DMS79 treated with DMSO at 0.1 percent for 48 hours (cell line): ENCODE measurements at places on chromosomes 6 and 20.

- DNase-seq = no peak
These were observed 17.3 kb downstream of the GABRR2 start for GRCh38 chr6:89297695-89298351.

DNA sequence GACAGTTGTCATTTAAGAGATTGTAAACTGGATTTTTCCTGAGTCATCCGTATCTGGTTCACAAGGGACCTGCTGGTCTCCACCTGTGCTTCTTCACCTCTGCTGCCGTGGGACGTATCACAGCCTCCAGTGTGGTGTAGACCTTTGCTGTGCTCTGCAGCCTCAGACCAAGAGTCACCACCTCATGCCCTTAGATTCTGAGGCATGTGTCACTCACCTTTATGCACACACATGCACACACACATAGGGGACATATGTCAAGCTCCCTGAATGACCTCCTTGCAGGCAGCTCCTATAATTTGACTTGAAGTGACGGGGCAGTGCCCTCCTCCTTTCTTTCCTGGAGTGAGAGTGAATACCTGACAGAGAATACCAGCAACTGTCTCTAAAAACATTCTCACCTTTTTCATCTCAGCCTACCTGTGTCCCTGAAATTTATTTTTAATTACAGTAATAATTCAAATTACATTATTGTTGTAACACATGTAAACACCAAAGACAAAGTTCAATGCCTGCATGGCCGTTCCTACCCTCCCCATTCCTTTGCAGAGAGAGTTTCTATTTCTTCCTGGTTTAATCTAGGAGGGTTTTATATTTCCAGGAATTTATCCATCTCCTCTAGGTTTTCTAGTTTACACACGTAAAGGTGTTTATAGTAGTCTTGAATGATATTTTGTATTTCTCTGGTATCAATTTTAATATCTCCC is 3.5 kb downstream of the SLC17A4 start:
- DNase-seq = no peak

- DNase-seq = no peak
These were observed 3.0 kb upstream of the TGM2 start for GRCh38 chr20:38167851-38168760.

DNA sequence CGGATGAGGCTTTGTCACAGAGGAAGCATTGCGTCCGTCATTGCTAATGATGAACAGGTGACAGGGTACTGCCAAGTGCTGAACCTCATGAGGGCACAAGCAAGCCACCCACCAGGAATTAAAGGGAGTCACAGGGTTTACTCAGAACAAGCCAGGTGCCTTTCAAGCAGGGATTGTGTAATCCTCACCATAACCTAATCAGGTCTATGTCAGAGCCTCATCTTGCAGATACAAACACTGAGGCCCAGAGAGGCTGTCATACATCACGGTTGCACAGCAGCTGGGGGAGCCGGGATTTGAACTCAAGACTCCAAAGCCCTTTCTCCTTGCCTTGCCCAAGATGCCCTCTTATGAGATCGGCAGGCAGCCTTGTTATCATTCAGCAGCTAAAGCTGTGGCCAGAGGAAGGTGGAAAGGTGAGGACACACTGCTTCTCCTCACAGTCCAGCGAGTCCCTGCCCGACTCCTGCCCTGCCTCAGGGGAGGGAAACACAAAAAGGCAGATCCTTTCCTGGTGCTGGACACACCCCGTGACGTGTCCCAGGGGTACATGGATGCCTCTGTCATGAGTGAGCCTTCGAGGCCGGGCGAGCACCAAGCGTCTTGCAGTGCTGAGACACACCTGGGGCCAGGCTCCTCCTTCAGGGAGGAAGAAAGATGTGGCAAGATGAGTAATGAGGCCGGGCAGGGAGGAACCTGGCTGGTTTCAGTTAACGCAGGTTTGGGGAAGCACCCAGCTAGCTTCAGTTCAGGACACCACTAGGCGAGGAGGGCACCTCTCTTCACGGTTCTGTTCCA is 214.9 kb downstream of the LY86 start:
- DNase-seq = no peak

DNA sequence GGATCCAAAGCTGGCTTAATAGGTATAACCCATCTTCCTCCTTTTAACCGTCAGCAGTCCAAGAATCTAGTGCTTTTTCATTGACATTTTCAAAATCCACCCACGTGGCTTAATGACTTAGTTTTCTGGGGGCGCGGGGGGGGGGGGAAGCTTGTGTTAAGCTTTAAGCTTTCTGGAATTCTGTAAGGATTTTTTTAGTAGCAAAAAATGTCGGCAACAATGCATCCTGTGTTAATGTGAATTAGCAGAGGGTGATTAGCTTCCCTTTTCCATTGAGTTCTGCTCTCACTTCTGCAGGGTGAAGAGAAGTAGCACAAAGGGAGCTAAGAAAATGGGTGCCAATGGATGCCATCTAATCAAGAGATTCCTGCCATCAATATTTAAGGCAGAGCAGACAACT is 348.2 kb downstream of the SAMD5 start:
- DNase-seq = no peak

DNA sequence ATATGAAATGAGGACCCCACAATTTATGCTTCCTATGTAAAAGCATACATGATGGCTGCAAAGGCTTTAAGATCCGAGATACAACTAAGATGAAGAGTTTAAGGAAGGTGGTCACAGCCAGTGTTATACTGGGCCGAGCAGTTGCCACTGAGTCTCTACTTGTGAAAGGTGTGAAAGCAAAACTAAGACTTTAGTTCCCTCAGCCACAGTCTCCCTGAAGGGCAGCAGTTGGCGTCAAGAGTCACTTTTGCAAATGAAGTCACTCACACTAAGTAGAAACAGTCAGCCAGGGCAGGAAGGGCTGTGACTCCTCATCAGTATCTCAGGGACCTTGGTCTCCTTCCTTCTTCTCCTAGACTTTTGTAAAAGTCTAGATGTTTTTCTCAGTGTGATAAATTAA is 191.6 kb upstream of the MCHR2 start:
- no peak for DNase-seq

GRCh38 chr20:308427-309038 is 11.2 kb downstream of the ZCCHC3 start:
- DNase-seq = no peak

DNA sequence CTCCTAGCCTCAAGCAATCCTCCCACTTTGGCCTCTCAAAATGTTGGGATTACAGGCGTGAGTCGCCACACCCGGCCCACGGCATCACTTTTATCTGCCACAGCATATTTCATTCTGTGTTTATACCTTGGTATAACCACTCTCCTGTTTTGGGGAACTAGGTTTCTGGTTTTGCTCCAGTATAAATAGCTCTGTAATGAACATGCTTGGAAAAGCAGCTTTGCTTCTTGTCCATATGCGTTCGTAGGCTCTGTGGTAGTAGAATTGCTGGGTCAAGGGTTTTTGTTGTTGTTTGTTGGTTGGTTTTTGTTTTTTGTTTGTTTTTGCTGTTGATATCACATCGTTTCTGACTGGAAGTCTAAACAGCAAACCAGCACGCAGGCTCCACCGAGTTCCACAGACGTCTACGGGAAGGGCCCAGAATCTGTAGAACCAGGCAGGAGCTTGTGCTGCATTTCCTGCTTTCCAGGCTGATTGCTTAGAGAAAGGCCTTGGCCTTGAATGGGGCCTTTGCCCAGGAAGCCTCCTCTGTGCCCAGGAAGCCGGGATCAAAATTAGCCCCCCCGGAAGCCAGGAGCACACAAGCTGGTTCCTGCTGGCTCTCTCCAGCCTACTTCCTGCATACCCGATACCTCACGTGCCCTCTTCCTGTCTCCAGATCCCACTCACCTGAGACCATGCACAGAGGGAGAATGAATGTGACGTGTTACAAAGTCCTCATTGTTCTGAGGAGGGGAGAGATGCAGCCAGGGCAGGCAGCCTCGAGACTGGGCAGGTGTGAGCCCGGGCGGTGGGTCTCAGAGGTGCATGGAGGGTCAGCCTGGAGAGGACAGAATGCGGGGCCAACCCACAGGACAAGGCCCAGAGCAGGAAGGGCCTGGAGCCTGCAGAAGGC is 34.7 kb downstream of the AAR2 start:
- DNase-seq = no peak

DNA sequence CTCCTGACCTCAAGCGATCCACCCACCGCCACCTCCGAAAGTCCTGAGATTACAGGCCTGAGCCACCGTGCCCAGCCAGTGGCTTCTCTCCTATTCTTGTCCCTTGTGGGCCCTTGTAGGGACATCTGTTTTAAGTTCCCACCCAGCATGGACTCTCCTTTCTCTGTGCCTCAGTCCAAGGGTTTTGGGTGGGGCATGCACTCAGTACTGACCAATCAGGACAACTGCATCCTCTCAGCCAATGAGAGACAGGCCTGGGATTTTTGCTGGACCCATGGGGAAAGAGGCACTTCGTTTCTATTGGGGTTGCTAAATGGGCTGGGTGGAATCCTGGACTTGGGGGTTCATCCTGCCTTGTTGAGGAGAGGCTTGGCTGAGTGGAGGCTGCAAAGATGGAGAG is 34.4 kb downstream of the SNAI1 start:
- DNase-seq = no peak

DNA sequence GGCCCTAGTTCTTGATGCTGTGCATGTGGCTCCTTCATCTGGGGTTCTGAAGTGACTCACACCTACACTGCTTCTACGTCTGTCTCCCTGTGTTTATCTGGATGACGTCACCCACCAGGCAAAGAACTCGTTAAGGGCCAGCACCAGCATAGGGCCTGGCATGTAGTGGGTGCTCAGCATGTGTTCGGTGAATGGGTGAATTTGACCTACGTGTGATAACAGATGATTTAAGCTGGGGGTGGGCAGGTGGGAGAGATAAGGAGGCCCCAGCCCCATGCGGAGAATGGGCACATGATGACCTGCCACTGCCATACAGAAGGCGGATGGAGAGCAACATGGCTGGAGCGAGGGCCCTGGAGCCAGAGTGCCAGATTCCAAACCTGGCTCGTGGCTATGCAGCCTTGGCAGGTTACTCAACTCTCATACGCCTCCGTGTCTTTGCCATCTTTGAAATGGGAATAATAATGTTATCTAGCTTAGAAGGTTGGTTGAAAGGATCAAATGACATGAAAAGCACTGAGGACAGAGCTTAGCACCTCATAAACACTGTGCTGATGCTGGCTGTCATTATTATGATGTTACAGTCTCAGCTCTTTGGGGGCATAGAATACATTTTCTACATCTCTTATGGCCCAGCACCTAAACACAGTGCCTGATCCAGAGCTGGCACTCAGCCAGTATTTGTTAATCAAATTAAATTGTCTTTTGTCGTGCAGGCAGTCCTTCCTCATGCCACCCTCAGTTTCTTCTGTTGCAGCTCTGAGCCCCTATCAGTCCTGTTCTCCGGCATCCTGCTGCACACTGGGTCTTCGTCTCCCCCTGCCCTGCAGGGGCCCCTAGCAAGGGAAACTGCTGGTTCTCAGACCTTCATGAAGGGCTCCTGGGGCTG is 39.6 kb downstream of the VEGFA start:
- no peak for DNase-seq

GRCh38 chr6:7725849-7726415 is at the start of gene BMP6:
Gene BMP6 (plus strand): TSS chr6:7726099. CDS start chr6:7726956, 857 bp downstream.
- peak; percentile 25 for DNase-seq

GRCh38 chr6:16909658-16910360 is 148.5 kb upstream of the ATXN1 start:
- no peak for DNase-seq

DNA sequence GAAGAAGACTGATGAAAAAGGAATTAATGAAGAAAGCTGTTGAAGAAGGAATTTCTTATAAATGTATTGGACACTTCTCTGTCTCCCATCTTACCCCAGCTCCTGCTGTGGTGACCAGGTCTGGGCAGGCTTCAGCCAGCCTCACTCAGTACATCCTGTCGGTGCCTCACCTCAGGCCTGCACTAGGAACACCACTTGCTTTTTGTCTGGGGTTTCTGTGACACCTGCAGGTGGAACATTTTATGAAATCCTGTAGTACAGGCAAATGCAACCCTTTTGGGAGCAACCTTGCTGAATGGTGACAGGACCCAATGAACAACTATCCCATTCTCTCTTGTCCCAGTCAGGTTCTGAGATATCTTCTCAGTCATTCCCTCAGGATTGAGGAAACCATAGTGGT is 129.7 kb downstream of the PRDM13 start:
- DNase-seq = no peak

DNA sequence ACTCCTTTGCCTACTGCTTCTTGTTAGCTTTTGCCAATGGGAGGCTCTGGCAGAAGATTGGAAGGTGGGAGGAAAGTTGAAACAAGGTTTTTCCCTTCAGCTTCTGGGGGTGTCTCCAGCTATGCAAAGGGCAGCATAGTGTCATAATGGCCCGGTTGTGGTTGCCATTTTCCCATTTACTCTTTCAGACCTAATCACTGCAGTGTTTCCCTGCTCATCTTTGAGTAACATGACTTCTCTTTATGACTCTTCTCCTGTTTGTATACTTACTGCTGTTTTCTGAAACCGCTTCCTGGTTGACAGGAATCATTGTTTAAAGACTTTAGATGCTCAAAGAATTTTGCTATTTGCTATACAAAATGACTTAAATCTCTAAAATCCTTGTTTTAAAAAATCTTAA is 19.9 kb downstream of the NRN1 start:
- no peak for DNase-seq

GRCh38 chr20:46523108-46523507 is 9.7 kb upstream of the ZNF334 start:
- DNase-seq = no peak

DNA sequence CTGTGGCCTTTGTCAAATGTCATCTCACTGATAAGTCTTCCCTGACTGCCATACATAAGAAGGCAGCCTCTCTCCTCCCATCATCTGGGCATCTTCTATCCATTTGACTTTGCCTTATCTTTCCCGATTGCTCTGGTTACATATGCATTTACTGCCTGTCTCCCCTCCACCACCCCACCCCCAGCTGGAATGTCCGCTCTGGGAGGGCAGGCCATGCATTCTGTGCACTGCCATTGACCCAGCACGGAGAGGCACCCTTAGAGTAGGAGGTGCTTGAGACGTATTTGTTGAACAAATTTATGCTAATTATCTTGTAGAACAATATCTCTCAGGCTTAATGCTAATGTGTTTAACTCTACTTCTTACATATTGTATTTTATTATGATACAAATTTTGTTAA is 183.9 kb upstream of the HDAC2 start:
- no peak for DNase-seq

GRCh38 chr6:145022199-145022796 is 713.0 kb downstream of the EPM2A start:
- DNase-seq = no peak

DNA sequence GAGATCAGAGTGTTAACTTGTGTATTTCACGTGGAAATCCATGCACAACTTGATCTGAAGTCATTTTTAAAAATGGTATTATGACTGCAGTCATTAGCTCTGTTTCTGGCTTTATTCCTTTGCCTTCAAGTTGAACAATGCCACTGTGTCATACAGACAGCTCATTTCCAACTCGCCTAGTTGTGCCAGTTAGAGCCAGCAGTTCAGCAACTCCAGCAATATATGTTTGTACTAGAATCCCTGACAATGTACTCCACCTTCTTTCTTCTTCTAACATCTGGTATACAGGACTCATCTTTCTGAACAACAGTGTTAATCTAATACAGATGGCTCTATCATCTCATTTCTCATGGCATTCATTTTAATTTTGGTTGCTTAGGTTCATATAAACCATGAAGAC is 418.3 kb upstream of the POU3F2 start:
- DNase-seq = no peak

- DNase-seq = peak; percentile 77
These were observed 9.1 kb downstream of the GRIK2 start for GRCh38 chr6:101402622-101403031.

GRCh38 chr6:150600301-150601017 is 774 bp downstream of the PLEKHG1 start:
- DNase-seq = peak; percentile 79

- DNase-seq = no peak
These were observed 178.7 kb downstream of the DTNBP1 start for GRCh38 chr6:15484140-15484539.
